HS-27A (cell line): ENCODE measurements at places on chromosomes 7 and 10.

GRCh38 chr7:23471106-23471859 is 992 bp upstream of the IGF2BP3 start:
- no peak for DNase-seq

- DNase-seq = no peak
Observed at GRCh38 chr10:71594934-71595571, 124.5 kb downstream of the C10orf105 start.

DNA sequence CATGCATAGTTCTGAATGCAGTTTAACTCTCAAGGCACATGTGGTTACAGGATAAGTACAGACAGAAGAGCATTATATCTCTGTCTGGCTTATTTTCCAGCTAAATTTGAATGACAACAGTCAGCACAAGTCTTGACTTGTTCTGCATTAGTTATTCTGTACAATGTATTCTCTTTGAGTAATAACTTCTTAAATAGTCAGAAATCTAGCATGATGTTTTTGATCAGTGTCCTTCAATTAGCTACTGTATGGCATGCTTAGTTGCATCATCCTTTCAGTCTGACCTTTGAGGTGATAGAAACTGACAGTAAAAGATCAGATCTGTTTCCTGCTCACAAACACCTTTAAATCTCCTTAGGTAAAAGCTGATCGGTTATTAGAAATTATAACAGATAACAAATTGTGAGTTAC is 118.1 kb downstream of the ARL4A start:
- no peak for DNase-seq

GRCh38 chr7:68224041-68224741 is 1227.6 kb downstream of the TYW1 start:
- DNase-seq = no peak

- DNase-seq = no peak
Observed at GRCh38 chr10:115141254-115141653, 48.1 kb downstream of the ATRNL1 start.

DNA sequence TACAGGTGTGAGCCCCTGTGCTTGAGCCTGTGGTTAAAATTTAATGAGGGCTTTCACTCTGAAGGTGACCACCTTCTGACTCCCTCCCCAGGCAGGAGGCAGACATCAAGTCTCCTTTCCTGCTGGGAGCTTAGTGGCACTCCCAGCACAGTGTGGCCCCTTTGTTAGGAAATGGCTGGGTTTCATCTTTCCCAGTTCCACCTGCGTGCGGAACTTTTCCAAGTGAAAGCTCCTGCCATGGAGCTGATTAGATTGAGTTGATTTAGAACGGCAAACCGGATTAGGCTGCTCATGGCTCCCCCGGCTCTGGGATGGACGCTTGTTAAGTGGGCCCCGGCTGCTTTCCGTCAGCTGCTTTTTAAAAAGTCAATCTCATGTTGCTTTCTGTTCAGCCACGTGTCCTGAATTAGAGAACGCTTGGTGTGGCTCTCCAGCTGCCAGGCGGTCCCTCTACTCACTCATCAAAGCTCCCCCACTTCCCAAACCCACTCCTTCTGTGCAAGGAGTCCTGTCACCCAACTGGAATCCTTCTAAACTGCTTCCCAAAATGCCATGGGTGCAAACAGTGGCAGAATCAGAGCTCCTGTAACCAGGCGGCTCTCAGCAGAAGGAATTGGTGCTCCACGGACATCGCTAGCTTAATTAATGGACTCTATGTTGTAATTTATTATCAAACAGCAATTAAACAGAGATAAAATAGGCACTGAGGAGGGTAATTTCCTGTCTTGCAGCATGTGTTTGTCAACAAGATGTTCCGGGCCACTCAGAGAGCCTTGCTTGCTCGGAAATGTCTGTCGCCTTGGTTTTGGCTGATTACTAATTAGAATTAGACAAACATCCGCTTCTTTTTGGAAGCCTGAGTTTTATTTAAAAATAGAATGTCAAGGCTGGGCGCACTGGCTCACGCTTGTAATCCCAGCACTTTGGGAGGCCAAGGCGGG is 551.2 kb downstream of the GALNT17 start:
- DNase-seq = no peak

GRCh38 chr7:134351424-134351823 is 34.7 kb upstream of the SLC35B4 start:
- DNase-seq = no peak

DNA sequence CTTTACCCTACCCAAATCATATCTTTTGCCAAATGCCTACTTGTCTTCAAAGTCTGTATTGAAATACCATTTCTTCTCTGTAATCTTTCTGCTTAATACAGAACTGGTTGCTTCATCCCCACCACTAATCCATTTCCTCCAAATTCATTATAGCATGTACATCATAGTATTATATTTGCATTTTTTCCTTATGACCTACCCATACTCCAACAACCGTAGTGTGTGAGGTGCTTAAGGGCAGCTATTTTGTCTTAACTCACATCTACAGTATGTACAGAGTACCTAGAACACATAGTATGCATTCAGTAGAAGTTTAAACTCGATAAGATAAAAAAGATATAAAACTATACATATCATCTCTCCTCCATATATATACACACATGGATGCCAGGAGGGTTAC is 23.7 kb downstream of the ACSL5 start:
- DNase-seq = no peak

GRCh38 chr10:129075508-129075907 is 391.5 kb upstream of the MGMT start:
- no peak for DNase-seq

GRCh38 chr7:130349911-130350782 is 5.5 kb downstream of the CPA5 start:
- DNase-seq = no peak

DNA sequence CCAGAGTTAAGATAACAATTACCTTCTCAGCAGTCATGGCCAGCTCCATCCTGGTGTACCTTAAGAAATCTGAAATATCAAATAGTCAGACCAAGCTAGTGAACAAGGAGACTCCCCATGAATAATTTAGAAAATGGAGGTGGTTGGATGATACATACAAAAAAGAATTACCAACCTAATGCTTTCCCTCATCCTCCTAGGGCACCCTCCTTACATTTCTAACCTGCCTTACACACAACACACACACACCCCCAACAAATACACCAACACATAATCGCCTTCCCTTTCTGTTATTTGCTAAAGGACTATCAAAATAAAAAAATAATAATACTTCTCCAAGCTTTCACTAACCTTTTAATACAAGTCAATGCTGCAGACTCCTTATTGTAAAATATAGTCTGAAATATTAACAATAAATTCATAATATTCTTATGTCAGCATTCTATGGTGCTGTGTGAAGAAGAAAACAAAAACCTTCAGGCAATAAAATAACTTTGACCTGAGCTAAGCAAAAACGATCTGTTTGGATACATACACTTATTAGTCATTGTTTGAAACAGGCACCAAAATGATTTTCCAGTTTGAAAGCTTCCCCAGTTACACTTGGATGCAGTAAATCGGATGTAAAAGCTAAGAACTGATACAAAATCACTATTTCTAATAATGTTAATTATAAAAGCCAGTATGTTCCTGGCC is 3.4 kb downstream of the TWIST1 start:
- no peak for DNase-seq
